ENCODE measurements at places on chromosomes 11 and 22.

DNA sequence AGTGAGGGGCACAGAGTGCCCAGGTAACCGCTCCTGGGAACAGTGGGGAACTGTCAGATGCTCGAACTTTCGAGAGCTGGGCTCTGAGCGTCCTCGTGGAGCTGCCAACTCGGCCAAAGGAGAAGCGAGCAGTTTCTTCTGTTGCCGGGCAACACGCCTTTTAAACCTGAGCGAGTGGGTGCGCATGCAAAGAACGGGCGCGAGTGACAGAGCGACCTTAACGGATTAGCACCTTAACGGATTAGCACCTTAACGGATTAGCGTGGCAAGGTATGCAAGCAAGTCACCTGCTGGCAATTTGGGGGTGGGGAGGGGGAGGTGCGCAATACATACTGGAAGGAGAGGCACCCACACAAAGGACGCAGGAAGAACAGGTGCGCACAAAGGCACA is 61.8 kb upstream of the PRODH start:
- no peak for DNase-seq

DNA sequence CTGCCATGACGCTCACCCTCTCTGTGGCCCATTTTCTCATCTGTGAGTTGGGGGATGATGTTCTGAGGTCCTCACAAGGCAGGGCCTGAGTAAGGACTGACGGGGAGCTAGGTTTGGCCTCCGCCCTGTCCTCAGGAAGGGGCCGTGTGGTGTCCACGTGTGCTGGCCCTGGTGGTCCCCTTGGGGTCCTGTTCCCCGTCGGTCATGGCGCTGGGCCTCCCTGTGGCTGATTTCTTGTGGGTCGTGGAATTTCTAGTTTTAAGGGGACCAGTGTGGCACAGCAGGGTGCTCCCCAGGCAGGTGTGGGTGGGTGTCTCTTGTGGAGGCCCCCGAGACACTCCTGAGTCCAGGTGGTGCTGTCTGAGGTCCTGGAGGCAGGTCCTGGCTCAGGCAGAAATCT is 5.9 kb downstream of the LINC01488 start:
- DNase-seq: no peak

DNA sequence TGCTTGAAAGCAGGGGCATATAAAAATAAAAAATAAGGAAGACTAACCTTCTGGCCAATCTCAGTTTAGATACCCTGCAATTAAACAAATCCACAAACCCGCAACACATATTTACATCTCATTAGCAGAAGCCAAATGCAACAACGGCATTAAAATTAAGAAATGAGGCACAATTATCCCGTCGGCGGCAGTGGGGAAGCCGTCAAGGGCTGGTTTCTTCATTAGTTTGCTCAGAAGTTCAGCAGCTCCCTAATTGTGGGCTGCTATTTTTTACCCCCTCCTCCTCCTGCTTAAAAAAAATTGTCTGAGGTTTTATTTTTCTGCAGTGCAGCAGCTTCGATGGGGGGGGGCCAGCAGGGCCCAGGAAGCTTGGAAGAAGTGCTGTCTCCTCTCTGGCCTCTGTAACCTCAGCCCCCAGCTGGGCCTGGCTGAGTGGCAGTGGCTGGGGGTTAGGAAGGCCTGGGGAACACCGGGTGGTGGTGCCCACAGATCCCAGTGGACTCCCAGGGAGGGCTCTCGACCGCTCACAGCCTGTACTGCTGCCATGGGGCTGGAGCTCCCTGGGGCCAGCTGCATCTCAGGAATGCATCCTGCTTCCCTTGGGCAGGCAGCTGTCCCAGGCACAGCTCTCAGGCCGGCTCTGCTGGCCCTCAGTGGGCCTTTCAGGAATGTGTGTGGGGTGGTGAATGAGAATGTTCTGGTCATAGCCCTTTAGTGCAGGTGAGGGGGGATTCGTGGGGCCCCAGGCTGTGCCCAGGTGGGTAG is 148.7 kb upstream of the B3GAT1 start:
- DNase-seq: no peak

- DNase-seq: no peak
Measured at GRCh38 chr22:33018232-33018864, 39.8 kb downstream of the SYN3 start.

DNA sequence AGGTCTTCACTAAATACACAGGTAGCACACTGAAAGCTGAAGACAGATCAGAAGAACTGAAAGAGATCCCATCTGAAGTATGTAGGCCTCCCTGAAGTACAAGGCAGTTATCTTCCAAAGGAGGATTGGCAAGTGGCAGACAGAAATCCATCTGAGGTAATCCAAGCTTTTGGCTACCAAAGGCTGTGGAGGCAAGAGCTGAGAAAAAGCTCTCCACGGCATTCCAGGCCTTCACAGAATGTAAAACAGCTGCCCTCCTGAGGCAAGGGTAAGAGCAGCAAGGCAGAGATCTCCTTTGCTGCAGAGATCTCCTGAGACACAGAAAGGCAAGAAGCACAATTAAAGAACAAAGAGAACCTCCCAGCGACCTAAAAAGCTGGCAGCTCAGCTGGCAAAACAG is 19.1 kb downstream of the PIK3C2A start:
- DNase-seq: no peak

GRCh38 chr11:6419009-6419631 is at the start of gene APBB1:
APBB1 (minus strand) TSS chr11:6419094; CDS start chr11:6411347, 7,747 bp downstream.
- DNase-seq: peak; percentile 30

GRCh38 chr22:29732883-29733282 is 13.1 kb downstream of the CABP7 start:
- DNase-seq: no peak

GRCh38 chr11:10197091-10197490 is 96.9 kb downstream of the SBF2 start:
- DNase-seq: no peak

DNA sequence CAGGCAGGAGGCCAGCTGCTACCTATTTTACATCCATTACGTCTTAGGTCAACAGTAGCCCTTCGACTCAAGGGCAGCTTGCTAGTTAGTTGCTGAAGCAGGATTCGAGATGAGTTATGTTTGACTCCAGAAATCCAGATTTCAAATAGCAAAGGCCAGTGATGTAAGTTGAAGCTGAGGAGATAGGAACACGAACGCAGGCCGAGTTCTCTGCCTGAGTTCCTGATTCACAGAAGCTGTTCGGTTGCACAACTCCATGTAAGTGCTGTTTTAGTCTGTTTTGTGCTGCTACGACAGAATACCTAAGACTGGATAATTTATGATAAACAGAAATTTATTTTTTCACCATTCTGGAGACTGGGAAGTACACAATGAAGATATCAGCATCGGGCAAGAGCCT is 111.2 kb downstream of the SLC1A2 start:
- no peak for DNase-seq

- DNase-seq: no peak
Measured at GRCh38 chr11:12215181-12215593, 104.8 kb downstream of the MICAL2 start.

GRCh38 chr11:66267379-66268243 is 828 bp upstream of the RAB1B start:
- peak; percentile 77 for DNase-seq

DNA sequence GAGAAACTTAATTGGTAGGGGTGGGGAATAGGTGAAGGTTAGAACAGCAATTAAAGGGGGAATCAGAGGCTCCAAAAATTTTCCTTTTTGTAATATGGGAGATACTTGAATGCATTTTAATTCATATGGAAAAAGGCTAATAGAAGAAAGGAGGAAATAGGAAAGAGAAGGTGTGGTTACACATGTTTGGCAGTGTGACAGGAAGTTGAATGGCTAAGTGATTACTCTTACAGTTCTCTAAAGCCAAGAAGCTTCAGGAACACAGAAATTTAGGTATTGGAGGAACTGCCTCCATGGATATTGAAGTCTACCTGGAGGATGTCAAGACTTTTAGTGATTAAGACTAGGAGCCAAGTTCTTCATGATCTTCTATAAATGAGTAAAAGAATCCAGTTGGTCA is 6.3 kb downstream of the NXPE2 start:
- no peak for DNase-seq

- DNase-seq: no peak
Measured at GRCh38 chr11:74437441-74438042, 29.8 kb downstream of the KCNE3 start.

DNA sequence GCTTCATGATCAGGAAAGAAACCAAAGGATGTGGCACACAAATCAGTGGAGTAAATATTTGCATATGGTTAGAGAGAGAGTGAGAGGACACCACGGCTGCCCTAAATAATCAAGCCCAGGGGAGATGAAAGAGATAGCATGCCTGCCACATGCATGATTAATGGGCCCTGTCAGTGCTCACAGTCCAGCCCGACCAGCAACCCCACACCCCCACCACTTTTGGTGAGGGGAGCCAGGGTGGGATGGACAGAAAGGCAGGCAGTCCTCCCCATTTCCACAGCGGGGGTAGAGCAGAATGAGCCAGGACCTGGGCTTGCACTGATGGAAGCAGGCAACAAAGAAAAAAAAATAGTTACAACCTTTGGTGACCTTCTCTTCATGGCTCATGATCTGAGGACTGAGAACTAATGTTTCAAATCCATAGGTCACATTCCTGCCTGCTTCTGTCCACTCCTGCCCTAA is 545.0 kb downstream of the ETS1 start:
- DNase-seq: no peak

- no peak for DNase-seq
Measured at GRCh38 chr11:126781942-126782341, 218.6 kb downstream of the KIRREL3 start.

- DNase-seq: no peak
Measured at GRCh38 chr22:40263191-40263590, 83.1 kb upstream of the ADSL start.

GRCh38 chr11:7251487-7251835 is 243 bp upstream of the SYT9 start:
- no peak for DNase-seq

DNA sequence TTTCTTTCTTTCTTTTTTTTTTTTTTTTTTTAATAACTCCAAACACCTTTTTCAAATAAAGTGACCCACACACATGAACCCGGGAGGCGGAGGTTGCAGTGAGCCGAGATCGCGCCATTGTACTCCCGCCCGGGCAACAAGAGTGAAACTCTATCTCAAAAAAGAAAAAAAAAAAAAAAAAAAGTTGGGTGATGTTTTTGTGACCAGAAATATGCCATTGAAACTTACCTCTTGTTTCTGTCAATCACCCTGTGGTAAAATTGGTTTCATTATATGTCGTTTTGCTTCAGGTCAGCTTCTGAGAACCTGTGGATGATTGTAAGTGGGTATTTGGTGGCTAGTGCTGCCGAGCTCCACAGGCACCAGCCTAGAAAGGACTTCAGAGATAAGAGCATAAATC is 238.8 kb downstream of the TBC1D22A start:
- no peak for DNase-seq

GRCh38 chr22:34879001-34879400 is 187.0 kb upstream of the ISX start:
- DNase-seq: no peak

- DNase-seq: no peak
Measured at GRCh38 chr11:118922745-118923627, 2.7 kb downstream of the BCL9L start.

DNA sequence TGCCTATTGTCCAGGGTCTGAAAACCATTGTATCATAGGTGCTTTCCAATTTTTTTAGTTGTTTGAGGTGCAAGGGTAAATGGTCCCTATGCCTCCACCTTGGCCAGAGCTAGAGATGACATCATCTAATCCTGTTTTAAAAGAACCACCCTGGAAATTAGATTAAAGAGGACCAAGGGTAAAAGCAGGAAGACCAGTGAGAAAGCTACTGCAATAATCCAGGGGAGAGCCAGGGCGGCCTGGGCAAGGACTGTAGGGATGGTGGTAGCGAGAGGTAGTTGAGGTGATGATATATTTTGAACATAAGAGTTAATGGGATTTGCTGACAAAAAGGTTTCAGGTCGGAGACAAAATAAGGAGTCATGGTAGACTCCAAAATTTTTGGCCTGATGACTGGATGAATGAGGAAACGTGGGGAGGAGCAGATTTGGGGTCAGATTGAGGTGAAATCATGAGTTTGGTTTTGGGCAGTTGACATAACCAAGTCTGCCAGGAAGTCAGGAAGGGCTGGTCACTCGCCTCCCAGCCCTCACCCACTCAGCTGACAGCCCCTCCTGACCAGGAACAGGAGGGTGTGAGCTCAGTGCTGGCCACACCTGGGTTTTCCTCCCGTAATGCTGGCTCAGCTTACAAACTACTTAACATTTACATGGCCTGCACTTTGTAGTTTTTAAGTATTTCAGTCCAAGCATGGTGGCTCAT is 23.0 kb downstream of the SCN4B start:
- DNase-seq: no peak

DNA sequence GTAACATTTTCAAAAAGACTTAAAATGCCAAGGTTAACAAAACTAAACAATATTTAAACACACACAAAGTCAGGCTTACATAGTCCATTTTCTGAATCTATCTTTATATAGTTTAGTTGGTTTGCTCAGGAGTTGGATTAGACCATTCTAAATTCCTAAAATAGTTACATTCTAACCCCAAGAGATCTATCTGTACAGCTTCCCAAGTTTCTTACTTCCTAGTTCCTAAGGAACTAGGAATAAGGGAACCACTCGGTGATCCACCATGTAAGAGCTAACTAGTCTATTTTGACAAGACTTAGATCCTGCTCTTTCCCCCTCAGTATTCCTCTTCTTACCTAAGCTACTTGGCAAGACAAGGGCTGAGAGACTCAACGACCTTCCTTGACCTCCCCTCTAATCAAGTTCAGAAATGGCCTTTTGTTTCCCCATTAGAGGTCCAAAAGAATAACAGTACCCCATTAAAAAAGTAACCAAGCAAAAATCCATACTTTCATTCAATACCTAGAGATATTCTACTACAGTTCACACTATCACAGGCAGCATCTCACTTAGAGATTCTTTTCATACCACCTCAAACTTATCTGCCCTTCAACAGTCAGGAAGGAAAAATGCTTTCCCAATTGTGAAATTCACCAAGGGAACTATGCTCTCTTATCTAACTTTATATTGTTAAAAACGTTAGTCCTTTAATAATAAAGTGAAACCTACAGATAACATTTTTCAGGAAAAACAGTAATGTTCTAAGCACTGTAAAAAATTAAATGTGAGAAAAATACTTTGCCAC is 253.1 kb downstream of the TTC28 start:
- no peak for DNase-seq

GRCh38 chr11:10067629-10068300 is 226.3 kb downstream of the SBF2 start:
- no peak for DNase-seq

DNA sequence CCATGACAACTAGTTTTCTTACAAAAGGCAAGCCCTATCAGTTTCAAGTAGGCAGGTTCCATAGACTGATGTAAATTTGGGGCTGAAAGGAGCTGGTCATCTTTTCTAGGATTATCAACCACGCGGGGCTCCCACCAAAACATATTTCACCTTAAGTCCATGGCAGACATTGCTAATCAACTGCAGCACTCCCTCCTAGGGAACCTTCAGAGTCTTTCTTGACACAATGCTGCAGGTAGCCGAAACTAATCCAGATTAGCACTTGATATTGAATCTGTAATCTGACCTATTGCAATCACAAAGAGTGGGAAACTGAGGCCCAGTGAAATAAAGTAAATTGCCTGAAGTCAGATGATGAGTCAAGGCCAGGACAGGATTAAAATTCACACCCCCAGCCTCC is 32.5 kb downstream of the MN1 start:
- no peak for DNase-seq

DNA sequence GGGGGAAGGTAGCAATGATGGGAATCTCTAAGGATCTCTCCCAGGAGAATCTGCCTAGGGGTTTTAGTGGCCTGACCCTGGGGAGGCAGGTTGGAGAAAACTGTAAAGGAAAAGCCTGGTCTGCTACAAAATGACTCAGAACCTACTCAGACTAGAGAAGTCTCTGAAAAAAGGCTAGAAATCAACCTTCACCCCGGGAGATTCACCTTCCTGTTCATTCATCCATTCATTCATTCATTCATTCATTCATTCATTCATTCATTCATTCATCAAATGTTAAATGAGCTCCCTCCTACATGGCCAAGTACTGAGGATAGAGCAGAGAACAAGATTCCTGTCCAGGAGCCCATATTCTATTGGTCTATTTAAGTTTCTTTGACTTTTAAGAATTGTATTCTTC is 8.9 kb upstream of the ANKK1 start:
- no peak for DNase-seq
